ENCODE measurements at places on chromosomes 1 and 21. TPM values are rescaled to one million over a fixed set of nuclear protein-coding genes. Genes with fewer than 3 reads are reported as not detected.
A peak's percentile ranks its signal among the peaks of the same experiment; 100 is the strongest.

- no peak overlapping the region for H3K4me3 ChIP-seq
- H3K27ac ChIP-seq = no peak overlapping the region
- H3K4me1 ChIP-seq = no peaks in the 10 kb centered on the region
- no peaks in the 10 kb centered on the region for H3K36me3 ChIP-seq
Measured at GRCh38 chr1:234891427-234891826, 237.2 kb downstream of the TOMM20 start.

DNA sequence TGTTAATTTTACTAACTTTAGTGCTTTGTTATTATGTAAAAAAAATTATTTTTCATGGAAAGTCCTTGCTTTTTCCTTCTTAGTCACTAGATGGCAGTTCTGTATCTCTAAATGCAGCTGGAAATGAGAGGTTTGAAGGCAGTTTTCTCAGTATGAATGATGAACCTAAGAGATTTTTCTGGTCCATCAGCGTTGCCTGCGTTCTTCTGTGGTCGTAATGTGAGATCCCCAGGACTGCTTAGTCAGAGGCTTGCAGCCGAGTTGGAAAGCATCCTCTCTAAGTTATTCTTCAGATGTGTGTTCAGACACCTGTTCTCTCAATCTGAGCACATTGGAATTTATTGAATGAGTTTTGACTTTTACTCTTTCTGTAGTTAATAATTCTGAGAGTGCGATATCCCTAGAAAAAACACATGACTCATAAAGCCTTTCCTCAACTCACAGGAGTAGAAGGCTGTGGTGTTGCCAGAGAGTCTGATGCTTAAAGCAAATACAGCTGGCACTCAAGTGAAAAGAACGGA, 99.3 kb downstream of the FMN2 start:
- H3K36me3 ChIP-seq = no peaks in the 10 kb centered on the region
- H3K27me3 ChIP-seq = no peaks in the 10 kb centered on the region
- H3K27ac ChIP-seq = no peak overlapping the region
- no peak overlapping the region for H3K4me3 ChIP-seq
- no peaks in the 10 kb centered on the region for H3K4me1 ChIP-seq
- no peak for DNase-seq

- H3K27ac ChIP-seq = no peak overlapping the region
- no peaks in the 10 kb centered on the region for H3K36me3 ChIP-seq
- H3K4me1 ChIP-seq = no peaks in the 10 kb centered on the region
- no peak for DNase-seq
Measured at GRCh38 chr1:206464456-206464964, 5.8 kb upstream of the IKBKE start.

DNA sequence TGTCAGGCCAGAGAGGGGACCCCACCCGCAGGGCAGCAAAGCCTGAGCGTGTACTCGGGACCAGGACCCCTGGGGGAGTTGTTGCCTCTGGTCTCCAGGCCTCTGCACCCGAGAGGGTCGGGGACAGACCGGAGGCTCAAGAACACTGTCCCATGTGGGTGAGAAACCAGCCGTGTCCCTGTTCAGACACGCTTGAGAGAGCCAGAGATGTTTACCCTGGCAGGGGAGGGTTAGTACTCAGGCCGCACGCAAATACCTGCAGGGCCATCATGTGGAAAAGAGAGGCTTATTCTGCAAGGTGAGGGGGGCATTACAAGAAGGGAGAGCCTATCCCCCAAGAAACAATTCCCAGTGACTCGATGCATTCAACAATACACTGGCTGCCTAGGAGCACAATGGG, 74.0 kb upstream of the ARHGEF16 start:
- H3K27me3 ChIP-seq = no peaks in the 10 kb centered on the region
- no peak for DNase-seq
- H3K27ac ChIP-seq = no peak overlapping the region
- no peak overlapping the region for H3K4me3 ChIP-seq

DNA sequence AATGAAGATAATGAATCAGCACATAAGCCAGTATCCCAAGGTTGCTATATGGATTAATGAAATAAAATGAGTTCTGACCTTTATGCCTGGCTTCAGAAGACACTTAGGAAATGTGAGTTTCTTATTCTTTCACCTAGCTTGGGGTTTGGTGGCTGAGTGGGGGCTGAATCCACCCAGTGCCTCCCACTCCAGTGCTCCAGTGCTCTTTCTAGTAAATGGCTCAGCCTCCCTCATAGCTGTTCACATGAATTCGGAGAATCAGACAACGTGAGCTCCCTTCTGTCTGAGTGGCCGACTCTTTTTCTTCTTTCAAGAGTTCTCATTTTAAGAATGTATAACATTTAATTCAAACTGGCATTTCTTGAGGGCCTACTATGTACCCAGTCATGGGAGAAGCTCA, 43.5 kb downstream of the TRABD2B start:
- no peak overlapping the region for H3K27ac ChIP-seq
- H3K4me3 ChIP-seq = no peak overlapping the region
- H3K4me1 ChIP-seq = no peaks in the 10 kb centered on the region
- H3K36me3 ChIP-seq = no peaks in the 10 kb centered on the region

- no peaks in the 10 kb centered on the region for H3K4me1 ChIP-seq
- no peak for DNase-seq
Measured at GRCh38 chr21:26756491-26757159, 88.6 kb downstream of the ADAMTS1 start.

DNA sequence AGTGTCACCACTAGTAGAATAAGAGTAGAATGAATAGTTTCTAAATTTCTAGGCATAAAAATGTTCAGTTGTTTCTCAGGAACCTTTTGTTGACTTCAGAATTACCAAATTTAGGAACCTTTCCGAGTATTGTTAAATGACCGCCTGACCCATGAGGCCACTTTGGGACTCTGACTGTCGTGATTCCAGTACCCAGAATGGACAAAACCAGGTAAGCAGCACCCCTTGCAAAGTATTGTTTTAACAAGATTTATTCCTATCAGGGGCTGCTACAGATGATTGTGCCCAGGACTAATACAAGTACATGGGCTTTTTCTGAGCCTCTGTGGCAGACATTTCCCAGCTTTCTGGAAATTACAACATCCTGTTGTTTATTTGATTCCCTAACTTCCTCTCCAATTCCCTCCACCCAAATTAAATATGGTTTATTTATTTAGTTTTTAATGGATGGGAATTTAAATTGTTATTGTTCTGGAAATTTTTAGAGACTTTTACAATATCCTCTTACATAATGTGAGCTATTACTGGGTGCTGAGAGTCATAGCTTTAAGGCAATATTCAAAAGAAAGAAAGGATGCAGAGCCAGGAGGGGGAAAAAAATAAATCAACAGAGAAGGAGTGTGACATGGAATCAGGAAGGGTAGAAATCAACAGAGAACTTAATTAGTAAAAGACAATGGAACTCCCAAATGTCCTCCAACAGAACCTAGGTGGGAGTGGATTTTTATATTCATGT, 37.4 kb upstream of the NTPCR start:
- DNase-seq = no peak
- H3K4me3 ChIP-seq = no peak overlapping the region
- no peak overlapping the region for H3K27ac ChIP-seq
- H3K36me3 ChIP-seq = no peaks in the 10 kb centered on the region
- H3K27me3 ChIP-seq = no peaks in the 10 kb centered on the region

DNA sequence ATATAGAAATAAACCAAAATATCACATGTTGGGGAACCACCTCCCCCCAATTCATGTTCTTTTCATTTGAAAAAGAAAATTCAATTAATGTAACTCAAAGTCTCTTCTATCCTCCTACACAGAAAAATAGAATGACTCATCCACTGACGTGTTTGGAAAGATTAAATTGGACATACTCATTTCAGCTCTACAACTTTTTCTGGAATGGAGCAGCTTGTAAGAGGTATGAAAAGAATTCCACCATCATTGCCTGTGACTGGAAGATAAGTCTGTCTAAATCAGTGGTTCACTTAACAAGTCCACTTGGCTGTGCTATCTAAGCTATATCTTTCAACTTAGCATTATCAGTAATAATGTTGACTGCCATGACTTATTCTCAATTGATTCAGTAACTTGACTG, 702.3 kb downstream of the BRINP3 start:
- no peaks in the 10 kb centered on the region for H3K36me3 ChIP-seq
- DNase-seq = no peak
- no peak overlapping the region for H3K27ac ChIP-seq
- no peak overlapping the region for H3K4me3 ChIP-seq
- H3K27me3 ChIP-seq = no peaks in the 10 kb centered on the region

DNA sequence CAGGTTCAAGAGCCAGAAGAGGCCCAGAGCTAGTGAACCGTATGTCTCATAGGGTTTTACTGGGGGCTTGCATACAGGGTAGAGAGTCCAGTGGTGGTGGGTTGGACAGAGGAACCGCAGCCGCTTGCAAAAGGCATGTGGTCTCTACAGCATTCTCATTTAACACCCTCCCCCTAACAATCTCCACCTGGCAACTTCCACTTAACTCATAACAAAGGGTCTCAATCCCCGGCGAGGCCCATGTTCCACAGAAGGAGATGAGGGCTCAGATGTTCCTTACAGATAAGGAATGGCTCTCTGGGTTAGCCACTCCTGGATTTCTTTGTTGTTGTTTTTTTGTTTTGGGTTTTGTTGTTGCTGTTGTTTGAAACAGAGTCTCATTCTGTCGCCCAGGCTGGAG, 106.1 kb downstream of the APP start:
- peaks cover 5% of the 10 kb centered on the region for H3K4me1 ChIP-seq
- DNase-seq = no peak
- H3K4me3 ChIP-seq = no peak overlapping the region

DNA sequence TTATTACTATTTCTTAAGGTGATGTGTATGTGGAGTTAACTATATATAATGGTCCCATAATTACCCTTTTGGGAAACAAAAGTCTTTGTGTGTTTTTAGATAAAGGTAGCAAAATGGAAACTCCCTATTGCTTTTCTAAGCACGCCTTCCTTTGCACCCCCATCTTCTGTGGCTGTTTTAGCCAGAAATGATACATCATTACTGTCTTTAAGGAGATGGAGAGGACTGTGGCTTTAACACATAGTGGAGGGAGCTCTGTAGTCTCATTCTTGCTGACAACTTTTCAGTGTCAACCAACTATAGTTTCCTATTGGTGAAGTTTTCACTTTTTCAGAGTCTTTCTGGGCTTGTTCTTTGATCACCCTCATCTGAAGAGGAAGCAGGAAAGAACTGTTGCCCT, 1.0 kb downstream of the APOBEC4 start:
- no peaks in the 10 kb centered on the region for H3K4me1 ChIP-seq
- H3K27me3 ChIP-seq = no peaks in the 10 kb centered on the region
- no peaks in the 10 kb centered on the region for H3K36me3 ChIP-seq
- no peak for DNase-seq
- no peak overlapping the region for H3K4me3 ChIP-seq

DNA sequence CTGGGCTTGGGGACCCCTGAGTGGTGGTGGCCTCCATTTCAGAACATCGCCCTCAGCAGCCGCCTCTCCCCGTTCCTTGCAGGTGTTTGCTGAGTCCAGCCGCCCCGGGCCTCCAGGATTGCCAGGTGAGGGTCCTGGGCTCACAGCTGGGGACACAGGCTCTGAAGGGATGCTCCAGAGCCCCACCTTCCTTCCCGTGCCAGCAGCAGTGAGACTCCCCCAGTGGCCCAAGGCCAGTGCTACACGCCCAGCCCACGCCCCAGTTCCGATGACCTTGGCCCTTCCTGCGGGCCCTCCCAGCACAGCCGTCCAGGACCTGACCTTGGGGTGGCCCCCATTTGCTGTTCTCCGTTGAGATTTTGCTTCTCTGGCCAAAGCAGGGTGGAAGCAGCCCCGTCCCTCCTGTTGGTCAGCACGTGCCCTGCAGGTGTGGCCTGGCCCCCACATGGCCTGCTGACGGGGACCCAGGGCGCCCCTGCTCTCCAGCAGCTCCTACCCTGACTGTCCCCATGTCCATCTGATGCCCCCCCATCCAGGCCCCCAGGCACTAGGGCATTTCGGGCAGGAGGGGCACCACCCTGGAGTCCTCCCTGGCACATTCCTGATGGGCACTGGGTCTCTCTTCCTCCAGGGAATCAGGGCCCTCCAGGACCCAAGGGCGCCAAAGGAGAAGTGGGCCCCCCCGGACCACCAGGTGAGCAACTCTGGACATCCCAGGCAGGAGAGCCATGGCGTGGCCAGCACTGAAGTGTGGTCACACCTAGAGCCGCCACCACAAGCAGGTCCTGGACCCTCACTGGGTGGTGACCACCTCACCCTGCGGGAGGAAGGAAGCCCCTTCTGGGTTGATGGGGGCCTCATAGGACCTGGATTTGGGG, 45.0 kb downstream of the SLC19A1 start:
- peaks cover 64% of the 10 kb centered on the region for H3K36me3 ChIP-seq
- DNase-seq = peak; percentile 17
- H3K27ac ChIP-seq = no peak overlapping the region
- H3K4me1 ChIP-seq = no peaks in the 10 kb centered on the region

DNA sequence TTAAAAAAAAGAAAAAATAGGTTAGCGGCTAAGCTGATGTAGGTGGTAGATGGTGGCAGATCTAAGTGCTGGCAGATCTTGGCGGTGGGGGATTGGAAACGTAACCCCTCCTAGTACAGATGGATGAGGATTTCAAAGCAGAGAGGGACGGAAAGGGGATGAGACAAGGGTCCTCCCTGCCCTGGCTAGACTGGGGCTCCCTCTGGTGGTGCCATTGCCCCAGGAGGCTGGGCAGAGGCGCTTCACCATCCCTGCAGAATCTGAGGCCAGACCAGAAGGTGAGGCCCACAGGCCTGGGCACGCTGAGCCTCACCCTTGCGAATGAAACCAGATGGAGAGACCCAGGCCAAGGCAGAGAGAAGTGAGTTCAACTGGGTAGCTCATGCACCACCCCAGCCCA, 7.0 kb upstream of the PLEKHA6 start:
- no peak overlapping the region for H3K27ac ChIP-seq
- no peak overlapping the region for H3K4me3 ChIP-seq
- H3K27me3 ChIP-seq = no peaks in the 10 kb centered on the region
- H3K4me1 ChIP-seq = peaks cover 8% of the 10 kb centered on the region

GRCh38 chr21:40797410-40797809, 49.5 kb downstream of the DSCAM start:
- H3K36me3 ChIP-seq = no peaks in the 10 kb centered on the region
- DNase-seq = no peak
- no peaks in the 10 kb centered on the region for H3K27me3 ChIP-seq

- no peaks in the 10 kb centered on the region for H3K36me3 ChIP-seq
- no peaks in the 10 kb centered on the region for H3K27me3 ChIP-seq
- H3K4me1 ChIP-seq = no peaks in the 10 kb centered on the region
- no peak for DNase-seq
- H3K4me3 ChIP-seq = no peak overlapping the region
- no peak overlapping the region for H3K27ac ChIP-seq
Measured at GRCh38 chr1:184012187-184012586, 25.3 kb downstream of the COLGALT2 start.

- no peak overlapping the region for H3K27ac ChIP-seq
- no peaks in the 10 kb centered on the region for H3K27me3 ChIP-seq
- H3K4me3 ChIP-seq = no peak overlapping the region
- no peak for DNase-seq
- no peaks in the 10 kb centered on the region for H3K36me3 ChIP-seq
Measured at GRCh38 chr1:29974316-29974724, 738.0 kb downstream of the PTPRU start.

GRCh38 chr21:38804789-38805327, 871 bp upstream of the ETS2 start:
- peaks cover 3% of the 10 kb centered on the region for H3K36me3 ChIP-seq
- peak; percentile 87 for DNase-seq
- H3K4me1 ChIP-seq = peaks cover 21% of the 10 kb centered on the region
- H3K4me3 ChIP-seq = peak overlapping the region; percentile 50
- H3K27me3 ChIP-seq = no peaks in the 10 kb centered on the region

Gene CLEC20A
- not detected for total RNA-seq

Gene UBXN10
- total RNA-seq = 2.3 TPM

Gene C1orf87
- not detected for total RNA-seq

Gene DIRAS3
- 0.62 TPM for total RNA-seq

Gene LCA5L
- total RNA-seq = 0.88 TPM

Gene TAL1
- 0.43 TPM for total RNA-seq

Gene RPE65
- total RNA-seq = not detected

Gene SPRR5
- not detected for total RNA-seq

Gene IGSF8
- 29.2 TPM for total RNA-seq

Gene CD247
- total RNA-seq = 0.56 TPM

Gene RHEX
- 0.25 TPM for total RNA-seq

Gene RBP7
- total RNA-seq = 1.7 TPM
